ENCODE measurements at places on chromosomes 1 and 21. TPM values are rescaled to one million over a fixed set of nuclear protein-coding genes. Genes with fewer than 3 reads are reported as not detected.
A peak's percentile ranks its signal among the peaks of the same experiment; 100 is the strongest.

Gene ZYG11A
- 0.74 TPM for total RNA-seq

DNA sequence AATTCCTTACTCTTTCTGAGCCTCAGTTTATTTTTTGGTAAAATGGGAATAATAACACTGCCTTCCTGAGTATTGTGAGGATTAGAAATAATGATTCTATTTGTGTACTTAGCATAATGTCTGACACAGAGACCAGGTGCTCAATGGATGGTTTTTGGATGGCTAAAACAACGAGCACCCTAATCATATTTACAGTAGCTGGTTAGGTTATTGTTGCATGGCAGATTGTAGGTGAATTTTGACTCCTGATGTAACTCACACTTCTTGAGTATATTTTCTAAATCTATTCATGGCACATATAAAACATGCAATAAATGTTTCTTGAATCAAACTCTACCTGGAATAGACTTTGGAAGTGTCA, 11.9 kb upstream of the DUSP10 start:
- no peak overlapping the region for H3K27ac ChIP-seq
- no peaks in the 10 kb centered on the region for H3K36me3 ChIP-seq
- no peak for DNase-seq
- H3K27me3 ChIP-seq = no peaks in the 10 kb centered on the region

DNA sequence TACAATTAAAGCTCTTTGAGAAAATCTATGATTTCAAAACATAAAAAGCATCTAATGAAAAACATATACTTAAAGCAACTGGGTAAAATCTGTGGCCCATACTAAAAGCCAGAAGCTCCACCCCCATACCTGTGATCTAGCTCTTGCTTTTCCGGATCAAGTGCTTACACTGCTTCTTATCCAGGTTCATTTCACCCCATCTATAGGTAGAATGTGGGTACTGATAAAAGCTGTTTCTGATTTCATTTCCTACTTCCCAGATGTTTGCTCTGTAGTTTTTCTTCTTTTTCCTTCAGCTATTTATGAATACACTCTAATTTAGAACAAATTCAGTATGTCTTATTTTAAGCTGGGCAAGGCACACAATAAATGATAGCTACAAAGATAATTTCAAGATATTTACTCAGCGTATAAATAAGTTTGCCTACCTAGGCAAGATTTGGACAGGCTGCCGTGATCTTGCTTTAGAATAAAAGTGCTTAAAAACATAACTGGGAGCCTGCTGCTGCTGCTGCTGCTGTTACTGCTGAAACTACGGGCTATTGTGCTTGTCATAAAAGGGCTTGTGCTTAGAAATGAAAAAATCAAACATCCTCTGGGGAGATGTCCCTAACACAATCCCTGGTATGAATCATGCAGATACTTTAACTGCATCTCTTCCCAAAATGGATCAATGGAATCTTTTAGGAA, 2.1 kb downstream of the SIPA1L2 start:
- H3K27me3 ChIP-seq = no peaks in the 10 kb centered on the region
- no peaks in the 10 kb centered on the region for H3K36me3 ChIP-seq
- DNase-seq = no peak
- H3K27ac ChIP-seq = peak overlapping the region; percentile 84
- H3K4me1 ChIP-seq = peaks cover 32% of the 10 kb centered on the region

DNA sequence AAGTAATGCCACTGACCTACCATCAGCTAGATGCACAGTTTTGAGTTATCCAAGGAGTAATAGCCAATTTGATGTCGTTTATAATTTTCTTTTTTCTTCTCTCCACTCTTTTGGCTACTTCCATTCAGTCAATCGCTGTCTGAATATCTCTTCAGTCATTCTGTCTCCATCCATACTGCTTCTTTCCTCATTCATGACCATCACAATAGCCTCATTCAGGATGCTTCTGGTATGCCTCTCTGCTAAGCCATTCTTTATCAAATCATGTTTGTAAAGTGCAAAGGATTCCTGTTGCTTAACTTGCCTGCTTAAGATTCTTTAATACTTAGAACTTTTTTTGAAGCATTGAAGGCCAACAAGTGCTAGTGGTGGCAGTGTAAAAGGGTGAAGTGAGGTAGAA, 20.2 kb downstream of the TYW3 start:
- DNase-seq = no peak
- no peak overlapping the region for H3K27ac ChIP-seq
- no peaks in the 10 kb centered on the region for H3K27me3 ChIP-seq
- H3K4me3 ChIP-seq = no peak overlapping the region

DNA sequence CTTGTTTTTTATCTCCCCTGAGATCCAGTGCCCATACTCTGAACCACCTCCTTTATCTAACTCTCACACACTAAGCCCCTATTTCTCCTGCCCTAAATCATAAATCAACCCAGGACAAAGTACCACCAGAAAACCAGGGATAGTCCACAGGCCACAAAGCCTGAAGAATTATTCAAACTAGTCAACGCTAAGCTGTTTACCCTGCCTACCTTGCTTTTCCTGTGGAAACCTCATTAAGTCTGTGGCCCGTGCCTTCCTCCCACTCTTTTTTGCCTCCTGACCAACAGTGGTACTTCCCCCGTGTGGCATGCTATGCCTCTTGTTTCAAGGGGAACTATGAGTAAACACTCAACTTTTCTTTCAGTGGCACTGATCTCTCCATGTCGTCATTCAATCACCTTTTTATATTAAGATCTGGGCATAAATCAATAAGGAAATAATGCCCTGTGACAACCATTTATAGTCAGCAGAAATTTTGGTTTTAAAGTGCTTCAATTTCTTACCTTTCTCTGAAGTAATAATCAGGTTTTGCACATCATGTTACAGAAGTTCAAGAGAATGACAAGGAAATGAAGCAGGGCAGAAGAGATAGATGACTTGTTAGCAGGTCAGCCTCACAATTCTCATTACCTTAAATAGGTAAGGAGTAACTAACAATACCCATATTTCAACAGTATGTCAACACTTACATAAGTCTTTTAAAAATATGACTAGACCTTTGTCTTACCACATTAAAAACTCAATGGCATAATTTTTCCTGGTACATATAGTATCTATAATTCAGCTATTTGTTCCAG, 32.1 kb downstream of the EYA3 start:
- H3K4me3 ChIP-seq = no peak overlapping the region
- H3K4me1 ChIP-seq = peaks cover 14% of the 10 kb centered on the region
- H3K27ac ChIP-seq = no peak overlapping the region
- no peak for DNase-seq

Gene ADORA1
- 5.2 TPM for total RNA-seq

Gene CHIA
- total RNA-seq = not detected

GRCh38 chr1:200951016-200951415, 56.3 kb downstream of the INAVA start:
- no peak overlapping the region for H3K27ac ChIP-seq
- no peaks in the 10 kb centered on the region for H3K27me3 ChIP-seq
- H3K4me3 ChIP-seq = no peak overlapping the region
- no peak for DNase-seq

Gene PAX7
- not detected for total RNA-seq

All from vagina (tissue), 2 donors.